ENCODE measurements at places on chromosomes 2 and 18.
A peak's percentile ranks its signal among the peaks of the same experiment; 100 is the strongest.

DNA sequence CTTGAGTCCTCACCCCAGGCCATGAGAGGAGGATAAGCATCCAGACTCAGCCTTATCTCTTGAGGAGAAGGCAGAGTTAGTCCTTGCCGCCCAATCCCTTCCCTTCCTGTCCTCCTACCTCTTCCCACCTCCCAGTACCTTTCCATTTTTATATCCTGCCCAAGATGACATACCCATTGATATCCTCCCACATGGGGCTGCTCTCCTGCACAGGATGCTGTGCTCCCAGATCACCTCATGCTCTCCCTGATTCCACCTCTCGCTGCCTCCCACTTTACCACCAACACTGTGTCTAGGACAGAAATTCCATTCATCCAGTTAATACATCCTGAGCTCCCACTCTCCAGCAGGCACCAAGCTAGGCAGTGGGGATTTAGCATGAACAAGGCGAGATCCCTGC, 182.4 kb downstream of the GFPT1 start:
- no peak for DNase-seq

GRCh38 chr2:5677133-5677532, 15.1 kb upstream of the SOX11 start:
- DNase-seq, result no peak

DNA sequence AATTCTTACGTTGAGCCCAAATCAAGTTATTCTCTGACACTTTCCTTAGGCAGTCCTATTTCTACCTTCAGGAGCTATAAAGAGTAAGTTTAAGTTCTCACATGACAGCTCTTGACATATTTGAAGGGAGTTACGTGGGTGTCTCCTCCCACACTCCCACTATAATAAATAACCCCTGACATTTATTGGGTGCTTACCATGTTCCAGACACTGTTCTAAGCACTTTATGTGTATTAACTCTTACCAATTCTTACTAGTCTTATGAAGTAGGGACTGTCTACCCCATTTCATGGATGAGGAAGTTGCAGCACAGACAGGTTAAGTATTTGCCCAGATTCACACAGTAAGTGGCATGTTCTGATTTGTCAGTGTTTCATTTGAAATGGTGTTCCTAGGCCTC, 17.9 kb downstream of the PLCL1 start:
- no peak for DNase-seq

DNA sequence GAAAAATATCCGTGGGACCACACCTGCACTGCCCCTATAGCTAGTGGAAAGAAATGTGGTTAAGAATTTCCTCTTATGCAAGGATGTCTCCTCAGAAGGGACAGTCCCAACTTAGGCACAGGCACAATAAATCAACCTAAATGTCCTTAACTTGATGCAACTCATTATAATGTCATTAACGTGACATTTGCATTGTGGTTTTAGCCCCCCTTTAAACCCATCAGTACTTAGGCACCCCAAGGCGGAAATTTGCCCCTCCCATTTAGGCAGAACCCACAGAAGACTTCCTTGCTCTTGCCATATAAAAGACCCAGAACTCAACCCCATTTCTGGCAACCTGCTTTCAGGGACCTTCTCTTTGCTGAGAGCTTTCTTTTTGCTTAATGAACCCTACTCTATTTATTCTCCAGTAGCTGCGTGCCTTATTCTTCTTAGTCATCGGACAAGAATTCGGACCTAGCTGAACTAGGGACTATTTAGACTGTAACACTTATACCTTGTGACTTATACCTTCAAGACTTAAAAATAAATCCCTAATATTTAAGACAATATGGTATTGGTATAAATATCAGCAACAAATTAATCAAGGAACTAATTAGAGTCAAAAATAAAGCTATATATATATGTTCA, 1281.6 kb upstream of the TMEFF2 start:
- DNase-seq, result no peak

DNA sequence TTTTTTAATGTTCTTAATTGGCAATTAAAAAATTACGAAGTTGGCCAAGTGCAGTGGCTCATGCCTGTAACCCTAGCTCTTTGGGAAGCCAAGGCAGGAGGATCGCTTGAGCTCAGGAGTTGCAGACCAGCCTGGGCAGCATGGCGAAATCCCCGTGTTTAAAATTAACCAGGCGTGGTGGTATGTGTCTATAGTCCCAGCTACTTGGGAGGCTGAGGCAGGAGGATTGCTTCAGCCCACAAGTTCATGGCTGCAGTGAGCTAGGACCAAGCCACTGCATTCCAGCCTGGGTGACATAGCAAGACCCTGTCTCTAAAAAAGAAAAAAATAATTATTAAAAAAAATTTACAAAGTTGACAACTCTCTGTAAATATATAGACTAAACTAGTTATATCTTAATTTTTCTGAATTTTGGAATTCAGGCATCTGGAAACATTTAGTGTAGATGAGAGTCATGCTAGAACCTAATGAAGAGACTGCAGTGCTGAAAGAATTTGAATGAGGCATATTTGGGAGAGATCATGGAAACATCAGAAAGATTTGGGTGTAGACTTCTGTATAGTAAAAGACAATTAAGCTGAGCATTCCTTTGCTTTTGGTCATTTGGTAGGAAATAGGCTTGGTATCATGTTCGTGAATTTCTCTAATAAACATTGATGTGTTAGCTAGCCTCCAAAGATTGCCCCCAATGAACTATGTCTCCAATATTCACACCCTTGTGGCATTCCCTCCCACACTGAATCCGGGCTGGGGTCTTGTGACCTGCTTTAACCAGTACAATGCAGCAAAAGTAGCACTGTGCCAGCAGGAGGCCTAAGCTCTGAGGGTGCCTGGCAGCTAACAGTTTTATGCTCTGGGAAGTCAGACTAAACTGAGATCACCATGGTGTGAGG, 4.2 kb upstream of the ROCK1 start:
- DNase-seq, result peak; percentile 65

DNA sequence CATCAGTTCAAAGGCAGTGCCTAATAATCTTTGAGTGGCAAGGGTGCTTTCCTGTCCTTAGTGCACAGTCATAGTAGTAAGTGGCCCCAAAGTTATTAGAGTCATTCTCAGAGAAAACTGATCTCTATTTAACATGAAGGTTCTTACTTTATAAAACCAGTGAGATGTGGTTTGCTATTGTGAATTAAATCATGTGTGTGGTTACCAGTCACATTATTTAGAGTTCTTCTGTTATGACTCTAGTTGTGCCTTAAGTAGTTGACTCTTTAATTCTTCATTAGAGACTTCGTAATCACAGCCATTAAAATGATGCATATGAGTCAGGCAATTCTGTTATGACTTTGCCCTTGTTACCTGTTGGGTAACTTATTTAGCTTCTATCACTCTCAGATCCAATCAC, 1392.9 kb upstream of the ACVR2A start:
- DNase-seq, result no peak

GRCh38 chr2:47077442-47078117, 77.5 kb downstream of the STPG4 start:
- DNase-seq, result no peak

- no peak for DNase-seq
These were observed 1.9 kb downstream of the SCYGR3 start for GRCh38 chr2:227612546-227613271.

- DNase-seq, result no peak
These were observed 367.7 kb upstream of the NETO1 start for GRCh38 chr18:73235491-73235890.

- DNase-seq, result peak; percentile 48
These were observed 20.2 kb downstream of the PSTPIP2 start for GRCh38 chr18:46051731-46052461.

DNA sequence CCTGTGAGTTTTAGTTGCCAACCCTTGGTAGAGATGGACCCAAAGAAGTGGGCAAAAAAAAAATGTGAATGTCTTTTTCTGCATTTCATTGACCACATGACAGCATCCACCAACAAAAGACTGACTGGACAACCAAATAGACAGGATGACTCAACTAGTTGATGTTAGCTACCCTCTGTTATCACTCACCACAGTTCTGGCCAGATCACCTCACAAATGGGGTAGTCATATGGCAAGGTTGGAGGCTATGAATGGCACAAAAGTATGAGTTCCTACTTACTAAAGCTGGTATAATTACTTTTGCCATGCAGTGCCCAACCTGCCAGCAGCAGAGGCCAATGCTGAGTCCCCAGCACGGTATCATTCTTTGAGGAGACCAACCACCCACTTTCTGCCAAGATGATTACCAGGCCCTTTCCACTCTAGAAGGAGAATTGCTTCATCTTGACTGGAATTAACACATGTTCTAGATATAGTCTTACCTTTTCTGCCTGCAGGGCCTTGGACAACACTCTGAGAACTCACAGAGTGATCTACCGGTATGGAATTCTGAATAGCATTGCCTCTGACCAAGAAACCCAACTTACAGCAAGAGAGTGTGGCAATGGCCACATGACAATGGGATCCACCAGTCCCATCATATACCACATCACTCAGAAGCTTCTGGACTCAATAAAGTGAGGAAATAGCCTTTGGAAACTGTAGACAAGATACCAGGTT, 20.1 kb upstream of the TCF7L1 start:
- DNase-seq, result no peak

- no peak for DNase-seq
These were observed 114.1 kb downstream of the NDUFA10 start for GRCh38 chr2:239910851-239911640.

DNA sequence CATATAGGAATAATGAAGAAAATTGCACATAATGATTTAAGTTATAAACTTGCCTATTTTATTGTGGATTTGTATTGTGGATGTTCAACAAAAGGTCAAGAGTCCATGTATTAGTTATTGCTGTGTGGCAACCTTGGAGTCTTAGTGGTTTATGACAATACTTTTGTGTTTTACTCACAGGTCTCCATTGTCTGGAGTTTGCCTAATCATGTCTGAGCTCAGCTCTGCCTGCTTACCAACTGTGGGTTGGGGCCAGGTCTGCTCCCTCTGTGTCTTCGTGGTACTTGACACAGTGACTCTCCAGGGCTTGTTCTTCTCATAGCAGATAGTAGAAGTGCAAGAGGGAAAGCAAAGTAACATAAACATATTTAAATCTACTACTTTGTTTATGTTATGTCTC, 382.5 kb downstream of the CBLN2 start:
- no peak for DNase-seq

GRCh38 chr2:14975381-14975780, 342.9 kb downstream of the LRATD1 start:
- peak; percentile 38 for DNase-seq

- DNase-seq, result no peak
These were observed 114.3 kb upstream of the PPP1CB start for GRCh38 chr2:28637066-28638047.
